ENCODE measurements at places on chromosomes 2 and 18.
A peak's percentile ranks its signal among the peaks of the same experiment; 100 is the strongest.

- DNase-seq = no peak
These were observed 66.0 kb upstream of the FAM136A start for GRCh38 chr2:70367722-70368323.

DNA sequence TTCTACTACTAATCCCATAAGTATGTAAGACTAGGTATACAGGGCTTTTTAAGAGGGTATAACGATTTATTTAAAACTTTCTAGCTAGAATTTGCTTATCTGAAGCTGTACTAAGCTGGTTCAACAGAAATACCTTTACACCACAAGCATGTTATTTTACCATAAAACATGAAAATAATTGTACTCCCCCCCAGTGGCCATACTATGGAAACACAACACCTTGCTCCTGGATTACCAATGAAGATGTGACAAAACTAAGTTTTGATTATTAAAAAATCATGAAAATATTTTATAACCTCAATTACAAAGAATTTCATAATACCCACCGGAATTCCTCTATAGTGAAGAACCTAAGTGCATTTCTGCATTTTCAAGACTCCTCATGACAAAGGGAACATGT lies 27.3 kb downstream of the LPIN2 start:
- DNase-seq = peak; percentile 66

DNA sequence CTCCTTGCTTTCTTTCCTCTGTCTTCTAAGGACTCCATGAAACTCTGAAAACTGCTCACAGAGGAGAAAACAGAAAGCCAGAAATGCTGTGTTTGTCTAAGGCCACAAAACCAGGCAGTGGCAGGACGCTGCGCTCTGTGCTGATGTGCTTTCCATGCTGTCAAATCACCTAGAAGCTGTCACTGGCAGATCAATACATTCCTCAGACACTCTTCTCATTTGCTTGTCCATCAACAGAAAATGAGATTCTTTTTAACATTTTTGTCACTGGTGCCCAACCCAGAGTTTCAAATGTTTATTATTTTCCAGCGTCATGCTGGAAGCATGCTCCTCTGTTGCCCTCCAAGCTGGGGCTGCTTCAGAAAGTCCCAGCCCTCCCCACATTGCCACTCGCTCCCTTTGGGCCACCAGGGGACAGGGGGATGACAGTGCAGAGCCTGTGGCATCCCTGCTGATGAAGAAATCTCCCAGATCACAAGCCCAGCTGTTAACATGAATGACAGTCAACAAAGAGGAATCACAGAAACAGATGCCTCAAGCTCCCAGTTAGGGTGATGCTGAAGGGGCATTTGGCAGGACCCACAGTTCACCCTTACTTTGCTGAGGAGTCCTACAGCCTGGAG lies 117.5 kb upstream of the MEIS1 start:
- DNase-seq = no peak

GRCh38 chr2:181411105-181411849 lies 45.9 kb upstream of the ITGA4 start:
- no peak for DNase-seq

DNA sequence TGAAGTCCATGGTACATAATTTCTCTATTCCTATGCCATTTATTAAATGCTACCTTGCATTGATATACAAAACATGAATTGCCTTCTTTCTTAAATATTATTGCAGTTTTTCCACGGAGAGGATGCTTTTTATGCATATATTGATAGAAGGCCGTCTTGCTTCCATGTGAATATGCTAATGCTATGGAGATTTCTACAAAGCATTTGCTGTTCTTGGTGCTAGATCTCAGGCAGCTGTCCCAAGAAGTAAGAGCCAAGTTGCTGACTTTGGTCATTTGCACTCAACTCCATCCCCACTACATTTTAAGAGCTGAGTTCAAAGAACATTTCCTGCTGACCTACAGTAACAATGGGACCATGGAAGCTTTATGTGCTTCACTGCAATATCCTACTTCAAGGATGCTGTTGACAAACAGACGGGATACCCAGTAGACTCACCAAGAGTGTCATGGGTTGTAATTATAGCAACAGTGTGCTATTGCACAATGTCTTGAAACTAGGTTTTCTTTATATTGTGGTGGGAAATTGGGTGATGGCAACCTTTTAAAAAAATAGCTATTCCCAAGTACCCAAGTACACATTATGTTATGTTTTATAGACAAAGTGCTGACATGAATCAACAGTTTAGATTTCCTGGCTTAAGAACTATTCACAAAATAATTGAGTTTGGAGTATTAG lies 1172.4 kb upstream of the PIK3C3 start:
- no peak for DNase-seq

DNA sequence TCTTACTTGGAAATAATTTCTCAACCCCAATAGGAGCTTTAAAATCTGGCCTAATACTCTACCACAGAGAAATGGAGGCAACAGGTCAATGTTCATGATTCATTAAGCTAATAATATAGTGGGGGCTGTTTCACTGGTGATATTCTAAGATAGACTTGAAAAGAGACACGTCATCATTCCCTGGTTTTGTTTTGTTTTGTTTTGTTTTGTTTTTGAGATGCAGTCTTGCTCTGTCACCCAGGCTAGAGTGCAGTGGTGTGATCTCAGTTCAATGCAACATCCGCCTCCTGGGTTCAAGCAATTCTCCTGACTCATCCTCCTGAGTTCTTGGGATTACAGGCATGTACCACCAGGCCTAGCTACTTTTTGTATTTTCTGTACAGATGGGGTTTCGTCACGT lies 37.5 kb upstream of the SOS1 start:
- DNase-seq = no peak

GRCh38 chr2:197107291-197108269 lies 181.1 kb upstream of the PGAP1 start:
- no peak for DNase-seq

- DNase-seq = no peak
These were observed 31.3 kb downstream of the TMEM177 start for GRCh38 chr2:119710281-119710680.

- no peak for DNase-seq
These were observed 344.0 kb upstream of the DDX18 start for GRCh38 chr2:117470311-117471095.

DNA sequence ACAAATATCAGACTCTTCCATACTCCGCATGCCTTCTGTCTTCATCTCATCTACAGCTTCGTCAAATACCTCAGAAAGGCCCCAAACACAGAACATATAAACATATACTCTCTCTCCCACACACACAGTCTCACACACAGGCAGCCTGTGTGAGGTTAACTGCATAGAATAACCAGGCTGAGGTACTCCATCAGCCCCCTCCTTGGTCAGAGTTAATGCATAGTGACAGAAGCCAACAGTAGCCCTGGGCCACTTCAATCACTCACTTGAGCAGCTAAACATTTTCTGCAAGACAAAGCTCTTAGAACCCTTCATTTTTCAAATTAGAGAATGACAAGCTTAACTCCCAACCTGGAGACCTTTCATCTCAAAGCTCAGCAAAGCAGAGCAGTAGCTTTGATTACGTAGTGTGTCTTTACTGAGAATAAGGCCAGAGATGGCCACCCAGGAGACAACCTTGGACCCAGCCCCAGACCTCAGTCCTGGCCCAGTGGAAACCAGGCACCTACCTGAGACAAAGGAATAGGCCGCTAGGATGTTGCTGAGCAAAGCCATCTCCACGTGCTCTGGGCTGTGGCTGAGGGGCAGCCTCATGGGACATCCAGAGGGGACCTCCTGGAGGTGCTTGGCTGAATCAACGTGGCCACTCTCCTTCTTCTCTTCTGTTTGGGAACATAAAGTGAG lies 43.0 kb downstream of the EVA1A start:
- DNase-seq = no peak

DNA sequence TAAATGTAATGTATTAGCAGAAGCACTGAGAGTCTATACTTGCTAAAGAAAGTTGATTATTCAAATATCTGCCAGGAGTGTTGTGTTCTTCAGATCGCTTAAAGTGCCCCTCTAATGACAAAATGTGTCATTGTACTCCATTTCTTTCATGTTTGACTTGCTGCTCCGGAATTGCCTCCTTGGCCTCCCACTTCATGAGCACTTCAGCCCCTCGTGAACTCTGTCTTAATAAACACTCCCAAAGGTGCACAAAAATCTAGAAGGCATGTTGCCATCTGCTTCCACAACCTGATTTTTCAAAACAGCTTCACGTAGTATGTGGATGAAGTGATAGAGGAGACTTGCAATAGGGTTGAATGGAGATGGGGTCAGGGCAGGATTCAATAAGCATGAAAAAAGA lies 396.1 kb downstream of the TDRD15 start:
- no peak for DNase-seq

DNA sequence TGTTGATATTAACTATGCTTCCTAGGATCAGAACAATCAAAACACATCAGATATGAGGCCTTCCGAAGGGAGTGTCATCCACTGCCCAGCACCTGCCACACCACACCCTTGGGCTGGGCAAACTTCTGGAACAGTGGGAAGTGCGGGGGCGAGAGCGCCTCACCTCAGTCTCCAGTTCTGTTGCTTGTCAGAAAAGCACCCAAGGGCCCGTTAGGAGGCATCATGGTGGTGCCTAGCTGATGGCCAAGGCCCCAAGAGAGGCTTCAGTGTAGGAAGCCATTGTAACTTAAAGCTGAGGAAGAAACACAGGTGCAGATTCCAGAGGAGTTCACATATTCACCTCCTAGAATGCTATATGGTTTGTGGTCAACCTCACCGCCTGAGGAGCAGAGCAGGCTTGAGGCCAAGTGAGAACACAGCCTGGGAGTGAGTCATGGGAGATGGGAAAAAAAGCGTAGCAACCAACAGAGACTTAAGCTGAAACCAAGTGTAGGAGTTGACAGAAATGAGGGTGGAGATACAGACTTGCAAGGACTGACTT lies 85.1 kb upstream of the ATL2 start:
- DNase-seq = no peak

DNA sequence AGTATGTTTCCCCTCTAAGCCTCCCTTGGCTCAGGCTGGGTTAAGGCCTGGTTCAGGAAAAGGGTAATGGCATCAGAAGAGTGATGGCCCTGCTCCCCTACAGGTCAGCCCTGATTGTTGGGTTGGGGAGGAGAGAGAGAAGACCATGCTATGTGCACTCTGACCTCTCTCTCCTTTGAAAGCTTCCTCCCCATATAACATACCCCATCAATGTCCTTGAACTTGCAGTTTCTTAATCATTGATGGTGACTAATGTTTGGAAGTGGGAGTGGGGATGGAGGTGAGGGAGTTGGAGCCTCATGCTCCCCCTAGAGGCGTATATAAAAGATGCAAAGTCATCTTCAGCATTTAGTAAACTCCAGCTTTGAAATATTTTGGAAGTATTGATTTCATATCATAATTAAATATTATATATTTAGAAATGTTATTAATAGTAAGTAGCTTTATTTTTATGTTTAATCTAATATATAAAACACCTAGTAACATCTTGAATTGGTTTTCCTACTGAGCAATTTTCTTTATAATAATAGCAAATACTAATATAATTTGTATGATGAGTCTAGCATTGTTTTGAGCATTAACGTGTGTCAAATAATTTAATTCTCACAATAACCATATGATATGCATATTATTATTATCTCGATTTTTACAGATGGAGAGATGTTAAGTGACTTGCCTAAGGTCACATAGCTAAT lies 8.8 kb downstream of the PLCL1 start:
- no peak for DNase-seq

GRCh38 chr2:58130238-58130637 lies 83.6 kb downstream of the VRK2 start:
- no peak for DNase-seq

- peak; percentile 54 for DNase-seq
These were observed 16.6 kb downstream of the INPP5D start for GRCh38 chr2:233076749-233077148.

- no peak for DNase-seq
These were observed 2.8 kb upstream of the LRRFIP1 start for GRCh38 chr2:237624565-237624964.

GRCh38 chr2:161045726-161046125 lies 114.5 kb upstream of the TANK start:
- no peak for DNase-seq

All from CD4-positive, alpha-beta T cell treated with Interleukin-6 at 100 ng/mL for 8 hours (primary cell).